Left ventricle myocardium inferior (tissue), 1 donor: ENCODE measurements at places on chromosomes 4 and X. TPM values are rescaled to one million over a fixed set of nuclear protein-coding genes. Genes with fewer than 3 reads are reported as not detected.

F11 gene
- total RNA-seq = 0.30 TPM

SH3BP2 gene
- 24.7 TPM for total RNA-seq

LDOC1 gene
- 2.9 TPM for total RNA-seq

CLDN22 gene
- total RNA-seq = not detected

MAGEC1 gene
- not detected for total RNA-seq

DNA sequence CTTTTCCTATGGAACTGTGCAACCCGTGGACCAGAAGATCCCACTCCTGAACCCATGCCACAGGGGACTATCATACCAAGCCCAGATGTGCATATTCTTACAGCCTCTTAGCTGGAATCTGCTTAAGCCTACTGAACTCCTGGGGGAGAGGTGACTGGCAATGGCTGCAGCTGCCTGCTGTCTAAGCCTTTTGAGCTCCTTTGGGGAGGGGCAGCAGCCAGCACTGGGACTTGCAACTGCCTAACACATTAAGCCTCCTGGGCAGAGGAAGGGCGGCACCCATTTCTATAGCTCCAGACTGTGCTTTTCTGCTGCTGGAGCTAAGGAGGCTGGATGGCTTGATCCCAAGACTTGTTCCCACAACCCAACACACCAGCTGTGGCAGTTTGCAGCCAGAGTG lies 117.9 kb upstream of the VEGFC start:
- H3K4me3 ChIP-seq = no peak overlapping the region
- H3K36me3 ChIP-seq = no peaks in the 10 kb centered on the region
- no peak overlapping the region for H3K27ac ChIP-seq
- no peaks in the 10 kb centered on the region for H3K4me1 ChIP-seq
- H3K27me3 ChIP-seq = no peaks in the 10 kb centered on the region
- DNase-seq = no peak

- H3K36me3 ChIP-seq = no peaks in the 10 kb centered on the region
- H3K27ac ChIP-seq = no peak overlapping the region
- H3K4me1 ChIP-seq = no peaks in the 10 kb centered on the region
- no peaks in the 10 kb centered on the region for H3K27me3 ChIP-seq
- no peak for DNase-seq
- no peak overlapping the region for H3K4me3 ChIP-seq
Measured at GRCh38 chrX:72254816-72255215, 16.0 kb upstream of the ERCC6L start.

GRCh38 chrX:147957291-147957690 lies 23.8 kb upstream of the FMR1NB start:
- no peaks in the 10 kb centered on the region for H3K27me3 ChIP-seq
- no peak for DNase-seq
- no peaks in the 10 kb centered on the region for H3K4me1 ChIP-seq
- H3K36me3 ChIP-seq = no peaks in the 10 kb centered on the region
- H3K4me3 ChIP-seq = no peak overlapping the region

DNA sequence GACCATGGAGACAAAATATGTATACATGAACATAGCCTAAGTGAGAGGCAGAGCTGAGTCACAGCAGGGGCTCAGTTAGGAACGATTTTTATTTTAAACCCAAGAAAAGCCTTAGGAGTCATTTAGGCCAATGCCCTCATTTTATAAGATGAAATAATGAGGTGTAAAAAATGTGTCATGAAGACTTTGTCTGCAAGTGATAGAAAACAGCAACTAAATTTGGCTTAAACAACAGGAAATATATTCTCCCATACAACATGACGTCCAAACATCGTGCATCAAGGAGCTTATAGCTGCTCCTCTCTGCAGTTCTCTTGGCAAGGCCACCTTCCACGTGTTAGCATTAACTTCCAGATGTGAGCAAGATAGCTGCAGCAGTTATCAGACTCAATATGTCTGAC lies 16.8 kb downstream of the SCFD2 start:
- peaks cover 19% of the 10 kb centered on the region for H3K36me3 ChIP-seq
- no peak for DNase-seq
- no peaks in the 10 kb centered on the region for H3K27me3 ChIP-seq
- H3K4me3 ChIP-seq = no peak overlapping the region
- H3K4me1 ChIP-seq = peaks cover 13% of the 10 kb centered on the region

DNA sequence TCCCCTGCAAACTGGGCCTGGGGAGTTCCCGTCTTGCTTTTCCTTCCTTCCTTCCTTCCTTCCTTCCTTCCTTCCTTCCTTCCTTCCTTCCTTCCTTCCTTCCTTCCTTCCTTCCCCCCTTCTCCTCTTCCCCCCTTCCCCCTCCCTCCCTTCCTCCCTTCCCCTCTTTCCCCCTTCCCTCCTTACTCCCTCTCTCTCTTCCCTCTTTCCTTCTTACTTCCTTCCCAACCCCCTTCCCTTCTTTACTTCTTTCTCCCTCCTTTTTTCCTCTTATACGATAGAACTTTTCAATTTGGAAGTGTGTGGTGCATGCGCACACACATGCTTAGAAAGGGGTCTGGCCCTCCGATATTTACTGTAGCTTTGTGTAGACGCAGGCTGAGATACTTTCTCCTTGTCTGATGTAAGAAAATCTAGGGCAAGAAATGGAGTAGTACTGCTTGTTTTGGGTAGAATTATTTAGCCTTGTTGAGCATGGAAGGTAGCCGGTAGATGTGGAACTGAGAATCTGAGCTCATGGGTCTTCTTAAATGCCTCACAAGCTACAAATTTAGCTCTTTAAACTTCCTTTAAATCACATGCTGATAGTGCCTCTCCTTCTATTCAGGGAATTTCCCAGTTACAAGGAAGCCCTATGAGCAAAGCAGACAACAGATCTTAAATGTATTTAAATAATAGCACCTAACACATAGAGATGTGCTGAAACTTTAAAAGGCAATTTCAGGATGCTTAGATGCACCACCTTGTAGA lies 189.6 kb downstream of the GPAT3 start:
- H3K27me3 ChIP-seq = no peaks in the 10 kb centered on the region
- H3K36me3 ChIP-seq = no peaks in the 10 kb centered on the region
- H3K27ac ChIP-seq = no peak overlapping the region

DNA sequence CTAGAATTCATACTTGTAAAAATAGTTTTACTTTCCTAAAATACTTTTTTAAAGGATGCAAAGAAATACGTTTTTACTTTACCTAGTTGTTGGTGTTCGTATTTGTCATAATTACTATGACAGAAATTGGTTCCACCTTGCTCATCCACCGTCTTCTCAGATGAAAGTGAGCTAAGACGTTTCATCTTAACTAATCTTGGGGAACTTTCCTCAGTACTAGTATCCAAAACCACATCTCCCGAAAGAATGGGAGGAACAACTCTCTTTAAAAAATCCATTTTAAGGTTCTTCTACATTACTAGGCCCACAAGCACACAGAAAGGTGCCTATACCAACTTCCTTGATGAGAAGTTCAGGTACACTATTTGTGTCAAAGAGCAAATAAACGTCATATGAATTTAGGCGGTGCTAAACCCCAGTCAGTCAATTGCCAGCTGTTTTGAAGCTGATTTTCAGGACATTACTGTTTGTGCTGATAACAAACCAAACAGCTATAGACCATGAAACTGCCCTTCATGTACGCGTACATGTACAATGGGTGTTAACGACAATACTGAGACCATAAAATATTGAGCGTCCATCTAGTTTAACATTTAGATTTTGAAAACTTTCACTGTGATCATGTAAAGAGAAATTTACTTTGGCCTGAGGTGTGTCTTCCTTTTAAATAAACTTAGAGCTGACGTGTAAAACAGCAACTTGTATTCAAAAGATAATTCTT lies 99.1 kb downstream of the FRYL start:
- H3K27me3 ChIP-seq = no peaks in the 10 kb centered on the region
- H3K27ac ChIP-seq = peak overlapping the region; percentile 7
- H3K4me3 ChIP-seq = no peak overlapping the region
- DNase-seq = no peak

DNA sequence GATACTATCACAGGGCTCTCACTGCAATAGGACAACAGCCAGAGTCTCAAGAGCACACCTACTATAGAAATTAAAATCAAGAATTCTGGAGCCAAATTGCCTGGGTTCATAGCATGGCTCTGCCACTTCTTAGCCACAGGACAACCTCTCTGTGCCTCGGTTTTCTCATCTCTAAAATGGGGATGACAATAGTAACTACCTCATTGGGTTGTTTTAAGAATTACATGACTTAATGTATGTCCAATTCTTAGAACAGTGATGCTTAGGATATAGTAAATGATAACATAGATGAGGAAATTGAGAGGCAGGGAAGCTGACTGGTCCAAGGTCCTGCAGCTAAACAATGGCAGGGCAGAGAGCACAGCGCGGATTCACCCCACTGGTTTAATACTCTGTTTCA lies 11.0 kb upstream of the ODAPH start:
- H3K4me1 ChIP-seq = no peaks in the 10 kb centered on the region
- H3K27me3 ChIP-seq = no peaks in the 10 kb centered on the region
- no peak overlapping the region for H3K4me3 ChIP-seq
- H3K27ac ChIP-seq = no peak overlapping the region

DNA sequence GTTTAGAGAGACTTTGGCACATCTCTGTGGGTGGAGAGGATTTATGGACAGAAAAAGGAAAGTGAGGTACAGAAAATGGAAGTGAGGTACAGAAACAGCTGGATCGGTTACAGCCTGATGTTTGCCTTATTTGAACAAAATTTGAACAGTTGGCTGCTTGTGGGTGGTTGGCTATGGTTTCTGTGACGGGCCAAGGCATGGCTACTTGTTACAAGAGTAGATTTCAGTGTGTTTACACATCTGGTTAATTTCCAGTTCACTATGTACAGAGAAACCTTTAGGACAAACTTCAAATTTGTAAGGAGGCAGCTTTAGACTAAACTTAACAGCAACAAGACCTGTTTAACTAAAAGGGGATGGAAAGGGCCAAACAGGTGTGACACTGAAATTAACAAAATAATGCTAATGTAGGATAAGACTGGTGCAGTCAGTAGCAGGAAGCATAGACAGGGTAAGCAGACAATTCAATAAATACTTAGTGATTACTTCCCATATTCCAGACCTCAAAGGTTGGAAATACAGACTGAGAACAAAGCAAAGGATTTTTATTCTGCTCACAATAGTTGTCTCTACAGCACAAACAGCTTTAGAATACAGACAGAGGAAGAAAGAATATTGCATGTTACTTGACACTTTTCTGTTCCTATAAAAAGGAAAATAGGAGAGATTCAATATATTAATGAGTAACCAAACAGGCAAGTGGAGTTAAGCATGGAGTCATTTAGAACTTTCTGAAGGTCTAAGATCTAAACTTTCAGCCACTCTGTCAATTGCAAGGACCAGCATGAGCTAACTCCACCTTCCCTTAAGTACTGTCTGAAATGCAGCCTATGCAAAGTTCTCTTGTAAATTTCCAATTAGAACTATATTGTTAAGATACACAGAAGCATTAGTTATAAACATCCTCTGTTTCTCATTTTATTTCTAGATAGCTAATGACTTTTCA lies 294.4 kb upstream of the FAT4 start:
- DNase-seq = no peak
- H3K27me3 ChIP-seq = no peaks in the 10 kb centered on the region
- no peak overlapping the region for H3K4me3 ChIP-seq
- H3K36me3 ChIP-seq = no peaks in the 10 kb centered on the region
- H3K27ac ChIP-seq = no peak overlapping the region

DNA sequence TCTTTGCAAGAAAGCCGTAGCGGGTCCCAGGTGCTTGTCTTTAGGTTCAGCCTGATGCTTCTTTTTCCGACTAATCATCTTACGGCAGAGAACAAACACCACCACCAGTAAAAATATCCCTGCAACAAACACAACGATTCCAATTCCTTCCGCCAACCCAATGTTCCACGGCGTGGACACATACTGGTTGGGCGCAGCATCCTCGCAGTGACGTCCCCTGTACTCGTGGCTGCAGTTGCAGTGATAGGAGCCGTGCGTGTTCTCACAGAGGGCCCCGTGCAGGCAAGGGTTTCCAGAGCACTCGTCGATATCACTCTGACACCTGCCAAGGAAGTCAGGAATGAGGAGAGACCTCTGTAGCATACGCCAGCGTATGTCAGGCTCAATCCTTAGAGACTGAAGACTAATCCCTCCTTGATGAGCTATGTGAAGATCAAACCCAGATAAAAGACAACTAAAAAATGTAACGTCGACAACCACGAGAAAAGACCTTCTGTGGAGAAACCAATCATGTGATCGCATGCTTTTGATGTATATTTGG lies 41.6 kb upstream of the MTNR1A start:
- H3K4me1 ChIP-seq = no peaks in the 10 kb centered on the region
- H3K27me3 ChIP-seq = no peaks in the 10 kb centered on the region
- H3K4me3 ChIP-seq = no peak overlapping the region
- peaks cover 89% of the 10 kb centered on the region for H3K36me3 ChIP-seq

DNA sequence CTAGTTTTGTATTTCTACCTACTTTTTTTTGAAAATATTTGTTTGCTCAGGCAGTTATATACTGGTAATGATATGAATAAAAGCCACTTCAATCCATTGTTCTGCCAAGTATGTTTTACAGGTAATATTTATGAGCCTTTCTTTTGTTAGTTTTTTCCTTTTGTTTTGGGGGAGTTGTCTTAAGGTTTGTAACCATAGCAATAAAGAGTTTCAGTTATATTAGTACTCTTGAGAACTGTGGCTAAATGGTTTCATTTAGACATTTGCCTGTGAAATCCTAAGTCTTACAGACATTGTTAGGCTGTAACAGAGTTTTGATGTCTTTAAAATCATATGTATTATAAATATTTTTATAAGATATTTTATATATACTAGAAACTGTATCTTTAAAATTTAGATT lies 150.1 kb downstream of the DIPK2B start:
- no peak for DNase-seq
- no peak overlapping the region for H3K27ac ChIP-seq
- H3K4me3 ChIP-seq = no peak overlapping the region
- H3K4me1 ChIP-seq = no peaks in the 10 kb centered on the region
- H3K36me3 ChIP-seq = peaks cover 5% of the 10 kb centered on the region
- no peaks in the 10 kb centered on the region for H3K27me3 ChIP-seq

GRCh38 chrX:71545364-71545763 lies 12.5 kb downstream of the OGT start:
- no peak for DNase-seq
- no peaks in the 10 kb centered on the region for H3K27me3 ChIP-seq
- no peak overlapping the region for H3K4me3 ChIP-seq
- peaks cover 30% of the 10 kb centered on the region for H3K36me3 ChIP-seq
